ENCODE measurements at places on chromosomes 7 and 10.

- no peak for DNase-seq
Observed at GRCh38 chr10:93566435-93567276, at the start of gene FFAR4. Gene FFAR4, plus strand, starts transcription at chr10:93566665. Its CDS starts 56 bp downstream, at chr10:93566721.

- DNase-seq, result no peak
Observed at GRCh38 chr10:110793128-110793812, 78.5 kb upstream of the PDCD4 start.

- no peak for DNase-seq
Observed at GRCh38 chr10:4004144-4004543, 219.1 kb upstream of the KLF6 start.

GRCh38 chr7:20786779-20787659 lies at the start of gene SP8:
Gene SP8, minus strand, starts transcription at chr7:20786886. Its CDS starts 88 bp downstream, at chr7:20786798.
- no peak for DNase-seq

DNA sequence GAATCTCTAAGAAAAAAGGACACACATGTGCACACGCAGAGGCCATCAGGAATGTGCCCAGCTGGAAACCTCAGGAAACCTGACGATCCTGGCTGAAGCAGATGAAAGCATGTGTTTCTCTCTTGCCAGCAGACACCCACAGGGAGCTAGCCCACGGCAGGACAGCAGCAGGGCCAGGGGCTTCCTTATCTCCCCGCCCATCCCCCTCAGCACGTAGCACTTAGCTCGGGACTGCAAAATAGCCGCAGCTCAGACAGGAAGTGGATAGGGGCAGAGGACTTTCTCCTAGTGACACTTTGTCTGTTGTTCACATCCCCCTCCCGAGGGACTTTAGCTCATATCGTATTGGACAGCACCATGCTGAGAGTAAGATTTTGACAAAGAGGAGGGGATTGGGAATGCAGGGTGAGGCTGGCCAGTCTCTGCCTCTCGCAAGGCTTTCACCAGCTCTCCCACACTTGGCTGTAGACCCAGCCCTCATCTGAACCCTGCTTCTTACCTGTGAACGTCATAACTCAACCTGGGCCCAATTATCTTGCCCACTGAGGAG lies 63.8 kb downstream of the MKI67 start:
- DNase-seq, result no peak

- no peak for DNase-seq
Observed at GRCh38 chr7:130153211-130153908, 51.8 kb downstream of the TMEM209 start.

- DNase-seq, result peak; percentile 80
Observed at GRCh38 chr10:60123172-60123571, 216.8 kb upstream of the CCDC6 start.

DNA sequence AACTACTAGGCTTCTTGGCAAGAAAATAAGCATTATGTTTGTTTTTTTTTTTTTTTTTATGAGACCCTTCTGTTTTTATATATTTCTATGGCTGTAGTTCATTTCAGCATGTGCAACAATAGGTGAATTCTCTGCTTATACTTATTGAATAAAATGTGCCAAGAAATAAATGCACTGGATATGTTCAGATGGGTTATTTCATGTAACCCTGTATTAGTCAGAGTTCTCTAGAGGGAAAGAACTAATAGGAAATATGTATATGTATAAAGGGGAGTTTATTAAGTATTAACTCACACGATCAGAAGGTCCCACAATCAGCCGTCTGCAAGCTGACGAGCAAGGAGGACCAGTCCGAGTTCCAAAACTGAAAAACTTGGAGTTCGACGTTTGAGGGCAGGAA lies 292.8 kb downstream of the CSTF2T start:
- DNase-seq, result no peak

- DNase-seq, result no peak
Observed at GRCh38 chr7:68122801-68123200, 1126.2 kb downstream of the TYW1 start.

- DNase-seq, result no peak
Observed at GRCh38 chr10:65708057-65708456, 1217.8 kb upstream of the LRRTM3 start.

DNA sequence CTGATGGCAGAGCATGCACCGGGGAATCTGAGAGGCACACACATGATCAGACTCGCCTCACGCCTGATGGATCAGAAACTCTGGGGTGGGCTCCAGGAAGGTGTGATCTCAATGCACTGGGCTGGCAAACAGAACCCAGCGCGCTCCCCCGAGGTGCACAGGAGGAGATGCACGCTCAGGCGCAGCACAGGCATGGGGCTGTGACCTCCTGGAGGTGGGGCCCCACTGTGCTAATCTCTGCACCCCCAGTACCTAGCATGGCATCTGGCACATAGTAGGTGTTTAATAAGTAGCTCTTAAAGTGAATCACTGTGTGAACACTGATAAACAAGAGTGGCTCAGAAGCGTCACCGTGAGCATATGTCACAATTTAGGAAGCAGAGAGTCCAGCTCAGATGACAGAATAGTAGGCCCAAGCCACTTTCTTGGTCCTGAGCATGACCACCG lies 57.9 kb downstream of the PROSER2 start:
- DNase-seq, result no peak

DNA sequence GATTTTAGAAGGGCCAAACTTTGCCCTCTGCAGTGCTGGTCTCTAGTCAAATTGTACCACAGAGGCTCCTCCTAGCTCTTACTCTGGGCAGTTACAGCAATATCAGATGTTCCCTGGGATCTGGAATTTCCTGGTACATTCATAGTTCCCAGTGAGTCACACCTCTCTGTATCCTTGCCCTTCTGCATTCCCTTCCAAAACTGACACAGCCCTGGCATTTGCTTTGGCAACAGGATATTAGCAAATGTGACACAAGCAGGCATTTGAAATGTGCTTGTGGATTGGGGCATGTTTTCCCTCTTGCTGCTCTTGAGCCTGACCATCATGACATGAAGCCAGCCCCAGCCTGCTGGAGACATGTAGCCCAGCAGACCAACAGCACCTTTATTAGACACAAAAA lies 284.7 kb upstream of the AKR1E2 start:
- DNase-seq, result peak; percentile 87

- no peak for DNase-seq
Observed at GRCh38 chr10:103669243-103669929, 175.9 kb downstream of the NEURL1 start.

- peak; percentile 28 for DNase-seq
Observed at GRCh38 chr7:54260941-54261371, 281.2 kb upstream of the VSTM2A start.

- no peak for DNase-seq
Observed at GRCh38 chr7:22460363-22460988, 39.5 kb downstream of the STEAP1B start.

DNA sequence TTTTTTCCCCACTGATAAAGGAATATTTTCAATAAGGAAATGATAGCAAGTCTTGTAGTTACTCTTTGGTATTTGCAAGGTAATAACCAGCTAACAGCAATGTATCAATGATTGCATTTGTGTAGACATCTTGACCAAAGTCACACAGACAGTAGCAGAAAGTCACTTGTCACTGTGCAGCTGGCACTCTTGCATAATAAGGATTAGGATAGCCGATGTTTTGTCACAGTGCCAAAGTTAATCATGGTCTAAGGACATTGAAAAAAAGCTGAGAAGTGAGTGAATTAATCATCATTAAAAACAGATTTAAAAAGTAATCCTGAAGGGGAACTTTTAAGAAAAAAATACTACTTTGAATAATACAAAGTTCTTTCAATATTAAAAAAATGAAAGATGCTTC lies 834.3 kb upstream of the C7orf33 start:
- no peak for DNase-seq

- no peak for DNase-seq
Observed at GRCh38 chr7:35339811-35340210, 85.9 kb upstream of the TBX20 start.

GRCh38 chr7:129786825-129787563 lies 165.8 kb downstream of the UBE2H start:
- DNase-seq, result no peak

DNA sequence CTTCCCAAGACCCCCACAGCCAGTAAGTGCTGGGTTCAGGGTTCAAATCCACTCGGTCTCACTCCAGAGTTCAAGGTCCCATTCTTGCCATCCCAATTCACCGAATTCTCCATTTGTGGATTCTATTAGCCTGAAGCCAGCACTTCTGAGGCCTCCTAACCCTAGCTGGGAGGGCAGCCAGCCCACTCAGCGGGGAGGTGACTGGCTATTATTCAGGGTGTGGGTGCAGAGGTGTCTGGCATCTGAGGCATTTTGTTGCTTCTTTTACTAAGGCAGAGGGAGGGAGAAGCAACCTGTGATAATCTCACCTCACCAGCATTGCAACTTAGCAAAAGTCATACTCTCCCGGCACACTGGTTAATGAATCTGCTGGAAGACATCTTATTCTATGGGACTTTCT lies 8.7 kb upstream of the PTPRN2 start:
- DNase-seq, result no peak

- DNase-seq, result no peak
Observed at GRCh38 chr7:80186721-80187120, 52.1 kb downstream of the GNAI1 start.

DNA sequence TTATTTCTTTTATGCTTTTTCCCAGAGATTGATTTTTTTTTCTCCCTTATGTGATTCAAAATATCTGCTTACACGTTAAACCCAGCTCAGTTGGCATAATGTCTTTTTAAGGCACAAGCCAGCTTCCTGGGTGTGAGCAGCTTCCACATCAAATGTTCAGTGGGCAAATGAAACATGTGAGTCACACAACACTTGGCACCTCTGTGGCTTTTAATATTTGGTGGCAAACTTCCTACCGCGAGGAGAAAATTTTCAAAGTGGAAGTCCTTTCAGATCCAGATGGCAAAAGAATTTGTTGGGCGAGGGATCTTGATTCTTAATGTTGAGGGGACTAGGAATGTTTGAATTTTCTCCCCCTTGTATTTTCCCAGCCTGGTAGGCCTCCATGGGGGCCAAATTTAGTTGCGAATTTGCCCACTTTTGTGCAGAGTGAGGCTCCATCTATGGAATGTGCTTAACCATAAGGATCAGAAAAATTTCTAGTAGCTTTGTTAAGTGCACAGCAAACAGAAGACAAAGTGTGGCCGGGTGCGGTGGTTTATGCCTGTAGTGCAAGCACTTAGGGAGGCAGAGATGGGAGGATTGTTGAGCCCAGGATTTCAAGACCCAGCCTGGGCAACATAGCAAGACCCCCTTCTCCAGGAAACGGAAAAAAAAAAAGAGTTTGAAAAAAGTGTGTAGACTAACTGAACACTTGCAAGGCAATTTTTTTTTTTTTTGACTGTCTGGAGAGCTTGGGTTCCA lies 31.0 kb downstream of the CUX1 start:
- no peak for DNase-seq

DNA sequence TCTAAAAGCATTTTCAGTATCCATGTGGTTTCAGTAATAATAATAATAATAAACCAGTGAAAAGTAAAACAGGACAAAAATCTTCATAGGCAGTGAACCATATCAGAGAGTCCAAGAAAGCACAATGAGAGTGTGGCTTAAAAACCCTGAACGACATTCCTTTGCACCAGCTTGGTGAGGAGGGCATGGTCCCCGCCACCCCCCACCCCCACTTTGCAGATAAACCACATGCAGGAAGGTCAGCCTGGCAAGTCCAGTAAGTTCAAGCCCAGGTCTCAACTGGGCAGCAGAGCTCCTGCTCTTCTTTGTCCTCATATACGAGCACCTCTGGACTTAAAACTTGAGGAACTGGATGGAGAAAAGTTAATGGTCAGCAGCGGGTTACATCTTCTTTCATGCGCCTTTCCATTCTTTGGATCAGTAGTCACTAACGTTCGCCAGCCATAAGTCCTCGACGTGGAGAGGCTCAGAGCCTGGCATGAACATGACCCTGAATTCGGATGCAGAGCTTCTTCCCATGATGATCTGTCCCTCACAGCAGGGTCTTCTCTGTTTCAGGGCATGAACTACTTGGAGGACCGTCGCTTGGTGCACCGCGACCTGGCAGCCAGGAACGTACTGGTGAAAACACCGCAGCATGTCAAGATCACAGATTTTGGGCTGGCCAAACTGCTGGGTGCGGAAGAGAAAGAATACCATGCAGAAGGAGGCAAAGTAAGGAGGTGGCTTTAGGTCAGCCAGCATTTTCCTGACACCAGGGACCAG lies 172.5 kb downstream of the EGFR start:
- no peak for DNase-seq
